NCI-H1436 treated with DMSO at 0.1 percent for 48 hours (cell line): ENCODE measurements at places on chromosomes 1 and 21.

- DNase-seq = no peak
Measured at GRCh38 chr1:65114322-65114721, 33.7 kb upstream of the AK4 start.

GRCh38 chr21:40531016-40531415 lies 315.9 kb downstream of the DSCAM start:
- no peak for DNase-seq

DNA sequence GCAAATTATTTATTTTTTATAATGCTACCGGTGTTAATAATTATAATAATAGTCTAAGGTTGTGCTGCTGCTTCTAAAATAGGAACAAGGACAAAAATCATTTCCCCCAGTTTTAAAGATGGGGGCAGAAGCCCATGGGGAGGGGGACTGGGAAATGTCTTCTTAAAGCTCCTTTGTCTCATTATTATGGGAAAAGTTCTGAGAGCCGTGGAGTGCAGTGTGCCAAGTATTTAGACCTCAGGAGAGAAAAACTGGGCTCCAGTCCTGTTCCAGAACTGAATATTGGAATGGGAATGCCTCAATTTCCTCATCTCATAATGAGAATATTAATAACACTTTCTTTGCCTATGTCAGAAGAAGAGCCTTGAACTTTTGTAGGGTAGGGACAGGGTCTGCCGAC lies 40.9 kb upstream of the ATF3 start:
- DNase-seq = no peak

GRCh38 chr1:154864189-154864975 lies 5.7 kb downstream of the KCNN3 start:
- DNase-seq = no peak

DNA sequence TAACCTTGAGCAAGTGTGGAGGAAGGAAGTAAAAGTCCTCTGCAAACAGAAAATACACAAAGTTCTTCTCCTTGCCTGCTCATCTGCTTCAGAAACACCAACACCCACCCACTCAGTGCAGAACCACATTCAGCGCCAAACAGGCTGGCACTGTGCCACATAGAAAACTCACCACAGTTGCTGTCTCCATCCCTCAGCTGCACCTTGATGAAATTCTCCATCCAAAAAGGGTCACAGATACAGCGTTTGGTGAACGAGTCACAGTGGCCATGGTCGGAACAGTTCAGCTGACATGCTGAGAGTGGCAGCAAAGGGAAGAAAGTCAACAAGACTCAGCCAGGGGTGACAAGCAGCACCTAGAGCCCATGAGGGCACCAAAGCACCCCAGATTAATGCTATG lies 114.5 kb downstream of the KIAA0319L start:
- no peak for DNase-seq

- no peak for DNase-seq
Measured at GRCh38 chr1:176177764-176178163, 29.3 kb downstream of the COP1 start.

GRCh38 chr1:17393230-17393629 lies 21.2 kb downstream of the PADI6 start:
- no peak for DNase-seq

DNA sequence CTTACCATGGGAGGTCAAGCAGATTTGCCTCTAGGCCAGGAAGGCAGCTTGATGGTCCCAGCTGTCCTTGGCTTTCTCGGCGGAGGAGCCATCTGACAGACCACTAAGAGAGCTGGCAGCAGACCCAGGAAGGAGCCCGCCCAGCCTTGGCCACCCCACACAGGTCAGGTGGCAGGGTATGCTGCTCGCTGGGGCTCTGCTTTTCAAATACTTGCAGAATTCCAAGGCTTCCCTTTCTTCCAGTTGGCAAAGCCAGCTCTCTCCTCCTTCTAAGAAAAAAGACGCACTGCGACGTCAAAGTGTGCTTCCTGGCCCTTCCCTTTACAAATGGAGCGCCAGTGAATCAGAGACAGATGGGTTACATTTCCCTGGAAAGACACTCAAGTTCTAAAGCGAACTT lies 229.4 kb downstream of the CACNA1E start:
- DNase-seq = no peak
